ENCODE measurements at places on chromosomes 13 and 19.

DNA sequence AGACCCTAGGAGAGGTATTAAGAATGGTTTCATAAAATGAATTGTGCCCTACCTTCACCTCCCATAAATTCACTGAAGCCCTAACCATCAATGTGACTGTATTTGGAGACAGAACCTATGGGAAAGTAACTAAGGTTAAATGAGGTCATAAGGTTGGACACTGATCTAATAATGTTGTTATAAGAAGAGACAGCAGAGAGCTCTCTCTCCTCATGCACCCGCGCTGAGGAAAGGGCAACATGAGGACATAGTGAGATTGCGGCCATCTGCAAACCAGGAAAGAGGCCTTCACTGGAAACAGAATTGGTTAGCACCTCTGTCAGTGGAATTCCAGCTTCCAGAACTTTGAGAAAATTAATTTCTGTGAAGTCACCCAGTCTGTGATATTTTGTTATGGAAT is 1396.1 kb upstream of the MIR17HG start:
- no peak for DNase-seq

DNA sequence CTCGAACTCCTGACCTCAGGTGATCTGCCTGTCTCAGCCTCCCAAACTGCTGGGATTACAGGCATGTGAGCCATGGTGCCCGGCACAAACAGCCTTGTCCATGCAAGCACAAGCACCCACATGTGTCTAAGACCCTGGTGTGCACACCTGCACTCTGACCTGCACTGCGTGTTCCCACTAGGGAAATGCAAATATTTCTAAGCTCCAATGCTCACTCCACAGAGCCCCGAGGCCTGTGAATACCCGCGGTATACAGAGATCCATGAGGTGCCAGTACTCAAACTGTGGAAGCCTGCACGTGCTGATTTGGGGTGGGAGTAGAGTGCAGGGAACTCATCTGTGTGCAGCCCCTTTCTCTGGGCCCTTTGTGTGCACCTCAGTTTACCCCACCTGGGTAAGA is 14.7 kb downstream of the GADD45B start:
- no peak for DNase-seq

GRCh38 chr13:106182404-106182803 is 353.1 kb downstream of the EFNB2 start:
- DNase-seq, result no peak

GRCh38 chr19:35352448-35353304 is 5.0 kb downstream of the FFAR1 start:
- DNase-seq, result peak; percentile 76

- no peak for DNase-seq
Measured at GRCh38 chr13:46598820-46599180, 45.8 kb downstream of the LRCH1 start.

DNA sequence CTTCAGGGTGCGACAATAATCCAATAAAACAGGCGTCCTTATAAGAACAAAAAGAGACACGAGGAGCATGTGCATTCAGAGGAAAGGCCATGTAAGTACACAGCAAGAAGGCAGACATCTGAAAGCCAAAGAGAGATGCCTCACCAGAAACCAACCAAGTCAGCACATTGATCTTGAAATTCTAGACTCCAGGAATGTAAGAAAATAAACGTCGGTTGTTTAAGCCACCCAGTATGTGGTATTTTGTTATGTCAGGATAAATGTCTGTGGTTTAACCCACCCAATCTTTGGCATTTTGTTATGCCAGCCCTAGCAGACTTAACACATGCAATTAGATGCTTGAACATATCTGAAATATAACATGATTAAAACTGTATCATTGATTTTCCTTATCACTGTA is 452.0 kb downstream of the SLITRK6 start:
- DNase-seq, result no peak

DNA sequence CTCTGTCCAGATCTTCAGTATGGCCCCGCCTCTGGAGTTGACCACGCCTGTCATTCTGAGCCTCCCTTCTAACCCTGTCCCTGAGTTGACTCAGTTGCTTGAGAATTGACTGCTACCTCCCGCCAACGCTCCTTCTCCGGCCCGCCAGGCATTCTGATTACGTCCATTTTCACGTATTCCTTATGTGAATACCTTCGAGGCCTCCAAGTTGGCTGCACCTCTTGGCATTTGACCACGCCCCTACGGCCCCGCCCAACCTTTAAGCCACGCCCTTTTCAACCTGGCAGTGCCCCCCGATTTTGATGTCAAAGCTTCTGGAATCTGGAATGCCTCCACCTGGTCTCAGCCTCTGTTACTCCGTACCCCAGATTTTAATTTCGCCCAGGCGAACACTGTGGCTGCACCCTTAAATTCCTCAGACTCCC is 1.7 kb upstream of the EML2 start:
- DNase-seq, result no peak

DNA sequence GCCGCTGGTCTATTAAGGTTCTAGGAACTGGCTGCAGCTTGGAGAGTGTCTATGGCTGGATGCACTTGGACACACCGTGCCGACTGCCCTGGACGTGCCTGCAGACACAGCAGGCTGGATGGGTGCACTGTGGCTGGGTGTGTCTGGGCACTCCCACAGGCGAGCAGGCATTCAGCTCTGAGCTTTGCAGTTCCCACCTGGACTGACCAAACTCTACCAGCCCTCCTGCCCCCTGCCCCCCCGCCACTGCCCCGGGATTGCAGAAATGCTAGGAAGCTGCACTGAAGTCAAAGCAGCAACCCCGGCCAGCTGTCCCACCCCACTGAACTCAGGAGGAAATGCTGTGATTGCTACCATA is 7.0 kb upstream of the LRP3 start:
- DNase-seq, result no peak

- DNase-seq, result no peak
Measured at GRCh38 chr19:39515551-39516191, 732 bp downstream of the SELENOV start.

- DNase-seq, result no peak
Measured at GRCh38 chr13:95865080-95865615, 188.1 kb downstream of the UGGT2 start.

GRCh38 chr13:45770886-45771285 is 68.8 kb downstream of the CBY2 start:
- no peak for DNase-seq

DNA sequence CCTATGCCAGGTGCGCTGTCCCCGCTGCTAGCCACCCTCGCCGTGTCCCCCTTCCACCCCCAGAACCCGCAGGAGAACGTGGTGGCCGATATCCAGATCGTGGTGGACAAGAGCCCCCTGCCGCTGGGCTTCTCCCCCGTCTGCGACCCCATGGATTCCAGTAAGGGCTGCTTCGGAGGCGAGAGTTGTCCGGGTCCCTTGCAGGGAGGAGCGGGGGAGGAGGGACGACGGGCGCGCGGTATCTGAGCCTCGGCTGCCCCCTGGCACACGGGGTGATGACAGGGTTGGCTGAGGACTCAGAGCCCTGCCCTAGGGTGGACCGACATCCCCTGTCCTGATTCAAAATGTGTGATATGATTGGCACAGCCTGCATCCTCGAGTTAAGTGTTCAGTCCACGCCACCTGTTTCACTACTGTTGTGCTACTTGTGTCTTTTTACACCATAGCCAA is 653 bp downstream of the MVB12A start:
- no peak for DNase-seq

DNA sequence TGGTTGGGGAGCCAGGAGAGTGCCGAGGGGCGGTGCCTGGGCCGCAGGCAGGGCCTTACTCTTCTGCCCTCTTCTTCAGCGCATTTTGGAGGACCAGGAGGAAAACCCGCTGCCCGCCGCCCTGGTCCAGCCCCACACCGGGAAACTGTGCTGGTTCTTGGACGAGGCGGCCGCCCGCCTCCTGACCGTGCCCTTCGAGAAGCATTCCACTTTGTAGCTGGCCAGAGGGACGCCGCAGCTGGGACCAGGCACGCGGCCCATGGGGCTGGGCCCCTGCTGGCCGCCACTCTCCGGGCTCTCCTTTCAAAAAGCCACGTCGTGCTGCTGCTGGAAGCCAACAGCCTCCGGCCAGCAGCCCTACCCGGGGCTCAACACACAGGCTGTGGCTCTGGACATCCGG is 9.4 kb downstream of the PGLS start:
- DNase-seq, result no peak

- no peak for DNase-seq
Measured at GRCh38 chr13:76029706-76030105, 393.6 kb downstream of the LMO7 start.

- no peak for DNase-seq
Measured at GRCh38 chr13:53004573-53004972, 24.0 kb upstream of the OLFM4 start.

DNA sequence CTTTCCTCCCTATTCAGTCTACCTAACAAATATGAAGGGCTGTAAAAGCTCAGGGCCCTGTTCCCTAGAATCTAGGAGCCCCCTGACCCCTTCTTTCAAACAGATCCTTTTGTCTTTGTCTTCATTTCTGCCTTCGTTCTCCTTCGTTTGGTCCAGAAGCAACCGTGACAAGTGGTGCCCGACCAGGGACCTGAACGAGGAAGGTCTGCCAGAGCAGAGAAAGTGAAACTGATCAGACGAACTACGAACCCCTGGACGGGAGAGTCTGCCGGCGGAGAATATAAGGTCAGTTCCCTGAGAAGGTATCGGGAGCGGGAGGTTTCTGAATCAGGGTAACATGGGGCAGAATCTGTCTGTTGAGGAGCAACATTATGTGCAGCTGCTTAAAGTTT is 751 bp downstream of the ERVK3-1 start:
- no peak for DNase-seq

GRCh38 chr19:39671739-39672363 is 16.1 kb downstream of the LGALS16 start:
- DNase-seq, result peak; percentile 55

DNA sequence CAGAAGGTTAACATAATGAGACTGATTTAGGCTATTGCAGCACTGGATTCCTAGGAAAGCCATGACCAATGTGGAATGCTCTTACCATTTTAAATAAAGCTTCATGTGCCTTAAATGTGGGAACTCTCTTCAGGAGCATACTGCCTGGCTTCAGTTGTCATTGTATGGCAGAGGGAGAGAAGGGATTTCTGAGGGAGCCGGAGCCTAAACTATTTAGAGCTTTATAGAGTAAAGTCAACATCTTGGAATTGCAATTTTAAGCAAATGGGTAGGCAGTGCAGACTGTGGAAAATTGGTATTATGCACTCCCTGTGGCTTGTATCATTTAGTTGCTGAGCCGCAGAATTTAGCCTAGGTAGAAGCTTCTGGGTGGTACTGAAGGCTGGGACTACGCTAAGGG is 2041.4 kb downstream of the PCDH9 start:
- no peak for DNase-seq

GRCh38 chr13:98707281-98707999 is 45.0 kb downstream of the SLC15A1 start:
- no peak for DNase-seq

DNA sequence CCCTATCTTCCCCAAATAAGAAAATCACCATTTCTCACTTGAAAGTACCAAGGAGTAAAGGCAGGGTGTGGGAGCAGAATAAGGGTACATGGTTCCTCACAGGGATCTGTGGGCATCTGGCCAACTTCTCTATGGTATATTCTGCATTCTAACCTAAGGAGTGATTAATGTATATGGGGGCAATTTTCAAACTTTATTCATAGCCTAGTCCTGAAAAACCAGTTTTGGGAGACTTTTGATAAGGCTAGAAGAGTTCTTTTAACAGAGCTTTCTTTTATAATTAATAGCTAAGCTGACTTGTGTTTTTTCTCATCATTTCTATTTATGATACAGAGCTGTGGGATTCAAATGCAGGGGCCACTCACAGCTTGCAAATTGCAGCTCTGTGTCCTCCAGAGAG is 852 bp downstream of the SCEL start:
- DNase-seq, result no peak

- DNase-seq, result no peak
Measured at GRCh38 chr13:40024204-40024966, 368.9 kb downstream of the COG6 start.

DNA sequence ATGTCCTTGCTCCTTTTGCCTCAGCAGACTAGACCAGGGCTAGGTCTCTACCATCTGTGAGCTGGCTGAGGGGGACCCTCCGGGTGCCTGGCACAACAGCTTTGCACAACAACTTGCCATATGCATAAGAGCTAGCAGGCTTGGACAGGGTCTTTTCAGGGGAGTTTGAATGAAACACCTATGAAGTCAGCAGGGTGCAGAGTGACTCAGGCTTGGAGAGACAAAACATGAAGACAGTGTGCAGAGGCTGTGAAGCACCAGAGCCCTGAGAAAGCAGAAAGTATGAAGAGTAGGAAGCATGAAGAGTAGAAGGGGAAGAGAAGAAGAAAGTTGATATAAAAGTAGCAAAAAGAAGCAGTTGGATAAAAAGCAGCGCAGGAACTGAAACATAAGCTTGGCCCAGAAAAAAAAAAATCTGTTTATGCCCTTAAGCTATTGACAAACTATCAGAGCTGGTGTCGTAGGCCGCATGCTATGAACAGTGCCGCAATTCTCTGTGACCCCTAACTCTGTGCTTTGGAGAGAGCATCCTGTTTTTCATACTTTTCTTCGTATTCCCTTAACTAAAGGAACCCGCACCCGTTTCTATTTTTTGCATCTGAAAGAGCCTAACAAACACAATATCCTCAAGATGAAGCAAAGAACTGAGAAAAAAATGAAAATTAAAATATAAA is 52.7 kb upstream of the FAM216B start:
- no peak for DNase-seq

DNA sequence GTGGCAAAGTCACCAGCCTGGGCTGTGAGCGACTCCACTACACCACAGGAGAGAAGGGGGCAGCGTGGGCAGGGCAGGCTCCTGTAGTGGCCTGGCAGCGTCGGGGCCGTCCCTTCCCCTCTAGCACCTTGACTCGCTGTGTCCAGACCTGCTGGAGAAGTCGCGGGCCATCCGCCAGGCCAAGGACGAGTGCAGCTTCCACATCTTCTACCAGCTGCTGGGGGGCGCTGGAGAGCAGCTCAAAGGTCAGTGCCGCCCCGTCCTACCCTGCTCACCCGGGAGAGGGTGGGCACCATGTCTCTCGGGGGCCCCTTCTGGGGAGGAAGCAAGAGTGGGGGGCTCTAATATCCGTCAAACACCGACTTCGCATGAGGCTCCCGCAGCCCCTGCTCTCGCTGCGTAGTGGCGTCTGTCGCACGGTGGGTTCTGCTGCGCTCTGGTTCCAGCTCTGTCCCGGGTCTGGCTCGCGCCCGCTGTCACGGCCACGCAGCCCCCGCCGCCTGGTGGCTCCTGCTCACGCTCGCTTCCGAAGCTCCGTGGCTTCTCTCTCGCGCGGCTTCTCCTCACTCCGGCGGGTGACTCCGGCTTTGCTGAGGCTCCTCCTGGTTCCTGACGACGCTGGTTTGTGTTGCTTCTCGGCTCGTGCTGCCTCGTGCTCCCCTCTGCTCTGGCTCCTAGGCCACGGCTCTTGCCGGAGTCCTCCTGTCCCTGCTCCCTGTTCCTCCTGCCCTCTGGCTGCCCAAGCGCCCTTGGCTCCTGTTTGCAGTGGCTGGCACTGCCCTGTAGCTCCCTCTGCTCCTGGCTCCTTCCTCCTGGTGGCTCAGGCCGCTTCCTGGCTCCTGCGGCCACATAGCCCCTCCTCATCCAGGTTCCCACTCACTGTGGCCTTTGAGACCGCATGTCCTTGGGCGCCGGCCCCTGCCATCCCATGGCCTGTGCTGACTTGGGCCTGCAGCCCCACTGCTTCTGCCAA is 27.2 kb downstream of the MYH14 start:
- DNase-seq, result no peak
